ENCODE measurements at places on chromosomes 2 and 18. TPM values are rescaled to one million over a fixed set of nuclear protein-coding genes. Genes with fewer than 3 reads are reported as not detected.

LAMA3 gene
- 4.9 TPM for total RNA-seq

STARD6 gene
- total RNA-seq: not detected

RGPD4 gene
- 0.14 TPM for total RNA-seq

CYP26B1 gene
- total RNA-seq: 10.0 TPM

IL1RN gene
- 29.6 TPM for total RNA-seq

ARHGAP15 gene
- 177 TPM for total RNA-seq

FBXO11 gene
- 78.5 TPM for total RNA-seq

SMARCAL1 gene
- total RNA-seq: 31.7 TPM

SKOR2 gene
- total RNA-seq: not detected

CDCA7 gene
- 5.2 TPM for total RNA-seq

HOXD4 gene
- 7.1 TPM for total RNA-seq

CFAP65 gene
- total RNA-seq: 0.28 TPM

DNA sequence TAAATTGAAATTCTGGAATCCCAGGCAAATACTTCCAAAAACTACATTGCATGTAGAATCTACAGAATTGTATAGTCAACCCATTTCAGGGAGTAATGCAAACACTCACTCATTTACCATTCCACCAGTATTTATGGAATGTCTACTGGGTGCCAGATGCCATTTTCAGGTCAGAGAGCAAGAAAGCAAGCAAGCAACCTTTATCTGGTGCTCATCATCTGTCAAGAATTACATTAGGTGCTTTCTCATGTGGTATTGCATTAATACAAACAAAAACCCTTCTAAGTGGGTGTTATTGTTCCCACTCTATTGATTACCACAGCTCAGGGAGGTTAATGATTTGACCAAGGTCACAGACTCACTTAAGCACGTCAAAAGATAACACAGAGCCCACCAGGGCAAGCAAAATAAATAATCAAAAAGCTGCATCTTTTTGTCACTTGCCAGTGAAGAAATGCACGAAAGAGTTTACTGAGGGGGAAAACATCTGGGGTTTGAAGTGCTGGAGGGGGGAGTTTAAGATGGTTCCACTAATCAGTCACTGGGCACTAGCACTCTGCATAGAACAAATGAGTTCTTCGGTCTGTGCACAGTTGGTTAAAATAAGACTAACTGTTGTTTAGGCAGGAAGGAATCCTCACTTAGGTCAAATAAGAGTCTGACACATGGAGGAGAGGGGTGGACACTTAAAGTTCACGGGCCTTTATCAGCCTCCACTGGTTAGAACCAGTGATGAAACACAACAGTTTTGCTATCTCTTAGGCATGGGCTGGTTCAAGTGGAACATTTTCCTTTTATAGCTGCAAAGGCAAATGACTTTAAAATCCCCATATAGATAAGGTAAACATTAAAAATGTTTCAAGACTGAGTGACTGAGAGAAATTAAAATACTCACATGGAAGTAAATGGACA, 208.8 kb downstream of the CDH2 start:
- DNase-seq: no peak

- no peak for DNase-seq
Measured at GRCh38 chr2:11144738-11145079, 10.6 kb upstream of the SLC66A3 start.

DNA sequence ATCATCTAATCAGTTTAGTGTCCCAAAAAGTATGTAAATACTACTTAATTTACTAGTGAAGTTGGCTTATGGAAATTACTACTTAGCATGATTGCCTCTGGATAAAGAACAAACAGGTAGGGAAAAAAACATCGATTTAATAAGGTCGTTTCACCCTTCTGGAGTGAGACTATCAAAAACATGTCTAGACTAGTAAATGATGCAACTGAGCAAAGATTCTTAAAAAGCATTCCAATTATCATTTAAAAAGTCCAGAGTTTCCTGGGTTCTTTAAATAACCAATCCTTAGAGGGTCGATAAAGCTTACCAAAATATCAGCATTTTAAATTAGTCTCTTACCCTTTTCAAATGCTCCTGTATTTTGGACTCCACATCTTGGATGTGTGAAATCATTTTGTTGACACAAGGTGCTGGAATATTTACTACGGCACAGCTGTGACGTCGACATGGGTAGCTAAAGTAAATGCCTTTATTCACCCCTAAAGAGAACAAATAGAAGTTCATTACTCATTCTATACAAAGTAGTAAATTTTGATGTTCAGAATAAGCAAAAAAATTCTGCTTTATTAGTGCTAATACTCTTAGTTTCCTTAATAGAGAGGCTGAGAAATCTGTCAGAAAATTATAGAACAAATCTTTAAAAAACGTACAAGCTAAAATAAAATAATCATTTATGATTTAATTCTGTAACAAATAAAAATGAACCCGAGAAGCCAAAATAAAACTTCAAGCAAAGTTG, 70.6 kb downstream of the CCDC178 start:
- DNase-seq: no peak

- DNase-seq: peak; percentile 81
Measured at GRCh38 chr2:211157856-211158463, 601.6 kb downstream of the CPS1 start.

- DNase-seq: no peak
Measured at GRCh38 chr2:101874069-101874468, 117.7 kb upstream of the IL1R2 start.

- no peak for DNase-seq
Measured at GRCh38 chr2:228875152-228875900, 395.8 kb downstream of the PID1 start.

DNA sequence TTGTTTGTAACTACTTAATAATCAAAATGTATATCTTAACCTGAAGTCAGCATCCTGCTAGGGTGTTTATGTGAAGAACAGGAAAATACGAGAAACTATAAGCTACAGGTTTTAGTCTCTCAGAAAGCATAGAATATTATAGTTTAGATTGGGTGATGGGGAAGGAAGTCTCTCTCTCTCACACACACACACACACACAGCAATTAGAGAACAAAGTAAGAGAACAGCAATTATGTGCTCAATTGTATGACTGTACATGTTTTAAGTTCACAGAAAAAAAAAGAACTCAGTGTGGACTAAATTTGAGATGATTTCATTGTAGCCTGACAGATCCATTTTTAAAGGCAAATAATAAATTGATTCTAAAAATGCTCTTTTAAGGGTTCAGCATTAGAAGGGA, 94.3 kb upstream of the ZNF516 start:
- DNase-seq: no peak

DNA sequence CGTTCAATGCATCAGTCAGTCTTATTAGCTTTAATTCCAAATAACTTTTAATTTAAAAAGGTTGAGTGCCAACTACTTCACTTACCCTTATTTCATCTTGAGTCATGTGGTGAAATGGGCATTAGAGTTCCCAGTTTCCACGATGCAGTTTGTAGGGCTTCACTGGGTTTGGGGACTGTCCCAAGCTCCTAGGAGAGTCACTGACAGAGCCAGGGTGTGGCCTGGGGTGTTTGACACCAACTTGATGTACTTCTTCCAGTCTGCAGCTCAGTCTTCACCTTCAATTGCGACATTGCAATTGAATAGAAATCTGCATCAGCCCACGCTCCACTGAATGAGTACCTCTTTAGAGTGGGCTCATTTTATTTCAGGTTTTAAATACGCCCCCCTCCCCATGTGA, 165.3 kb downstream of the ARL4C start:
- no peak for DNase-seq

- no peak for DNase-seq
Measured at GRCh38 chr18:26307161-26307773, 81.0 kb downstream of the TAF4B start.

- no peak for DNase-seq
Measured at GRCh38 chr2:205405752-205406151, 276.5 kb upstream of the NRP2 start.

GRCh38 chr2:234932591-234933168, 19.1 kb upstream of the SH3BP4 start:
- DNase-seq: no peak

- no peak for DNase-seq
Measured at GRCh38 chr2:184646177-184646576, 47.8 kb downstream of the ZNF804A start.

DNA sequence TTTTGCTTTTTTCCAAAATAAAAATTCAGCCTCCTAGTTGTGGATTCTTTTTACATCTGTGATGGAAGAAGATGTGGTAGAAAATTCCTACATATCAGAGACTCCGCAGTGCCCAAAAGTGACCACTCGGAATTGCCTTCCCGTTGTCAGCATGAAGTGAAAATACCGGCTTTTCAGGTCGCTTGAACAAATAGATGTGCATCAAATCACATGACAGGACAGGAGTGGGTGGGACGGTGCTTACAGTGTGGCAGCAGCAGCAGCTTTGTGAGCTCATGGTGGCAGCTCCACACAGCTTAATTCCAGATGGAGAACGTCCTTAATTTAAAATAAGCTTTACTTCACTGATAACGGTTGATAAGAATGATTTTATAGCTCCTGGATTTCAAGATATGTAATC, 20.3 kb downstream of the SALL3 start:
- no peak for DNase-seq

DNA sequence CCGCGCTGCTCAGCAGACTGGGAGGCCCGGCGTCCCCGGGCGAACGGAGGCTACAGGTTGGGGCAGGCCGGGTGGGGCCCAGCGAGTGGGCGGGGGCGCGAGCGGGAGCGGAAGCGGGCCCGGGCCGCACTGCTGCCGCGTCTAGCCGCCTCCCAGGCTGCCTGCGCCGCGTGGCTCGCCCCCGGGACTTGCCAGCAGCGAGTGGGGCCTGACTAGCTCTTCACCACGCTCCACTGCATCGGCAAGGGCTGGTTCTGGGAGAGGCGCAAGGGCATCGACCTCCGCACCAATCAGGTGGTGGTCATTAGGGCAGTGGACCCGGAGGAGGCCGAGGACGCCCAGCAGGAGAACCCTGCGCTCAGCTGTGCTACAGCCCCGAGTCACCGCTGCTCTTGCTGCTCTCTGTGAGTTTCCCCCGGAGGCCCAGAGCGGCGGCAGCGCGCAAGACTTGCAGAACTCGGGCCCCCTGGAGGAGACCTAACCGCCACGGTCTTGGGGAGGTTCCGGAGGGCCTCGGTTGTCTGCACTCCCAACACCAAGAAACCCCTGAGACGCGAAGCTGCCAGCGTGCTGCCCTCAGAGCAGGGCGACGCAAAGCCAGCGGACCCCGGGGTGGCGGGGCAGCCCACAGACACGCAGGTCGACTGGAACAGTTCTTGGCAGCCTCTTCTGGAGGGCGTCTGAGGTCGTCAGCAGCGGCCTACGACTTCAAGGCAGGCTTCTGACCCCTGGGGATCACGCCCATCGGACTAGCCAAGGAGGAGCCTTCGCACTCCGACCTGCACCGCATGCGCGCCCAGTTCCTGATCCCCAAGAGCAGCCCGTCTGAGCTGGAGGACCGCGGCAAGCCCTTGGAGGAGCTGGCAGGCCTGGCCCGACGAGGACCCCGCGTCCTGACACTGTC, 27.2 kb upstream of the PTPN2 start:
- peak; percentile 90 for DNase-seq

GRCh38 chr2:197293252-197294007, 17.1 kb downstream of the ANKRD44 start:
- no peak for DNase-seq

- no peak for DNase-seq
Measured at GRCh38 chr2:95068256-95068655, 42.7 kb downstream of the MAL start.

GRCh38 chr18:11522992-11523391, 86.4 kb upstream of the SLC35G4 start:
- DNase-seq: no peak

DNA sequence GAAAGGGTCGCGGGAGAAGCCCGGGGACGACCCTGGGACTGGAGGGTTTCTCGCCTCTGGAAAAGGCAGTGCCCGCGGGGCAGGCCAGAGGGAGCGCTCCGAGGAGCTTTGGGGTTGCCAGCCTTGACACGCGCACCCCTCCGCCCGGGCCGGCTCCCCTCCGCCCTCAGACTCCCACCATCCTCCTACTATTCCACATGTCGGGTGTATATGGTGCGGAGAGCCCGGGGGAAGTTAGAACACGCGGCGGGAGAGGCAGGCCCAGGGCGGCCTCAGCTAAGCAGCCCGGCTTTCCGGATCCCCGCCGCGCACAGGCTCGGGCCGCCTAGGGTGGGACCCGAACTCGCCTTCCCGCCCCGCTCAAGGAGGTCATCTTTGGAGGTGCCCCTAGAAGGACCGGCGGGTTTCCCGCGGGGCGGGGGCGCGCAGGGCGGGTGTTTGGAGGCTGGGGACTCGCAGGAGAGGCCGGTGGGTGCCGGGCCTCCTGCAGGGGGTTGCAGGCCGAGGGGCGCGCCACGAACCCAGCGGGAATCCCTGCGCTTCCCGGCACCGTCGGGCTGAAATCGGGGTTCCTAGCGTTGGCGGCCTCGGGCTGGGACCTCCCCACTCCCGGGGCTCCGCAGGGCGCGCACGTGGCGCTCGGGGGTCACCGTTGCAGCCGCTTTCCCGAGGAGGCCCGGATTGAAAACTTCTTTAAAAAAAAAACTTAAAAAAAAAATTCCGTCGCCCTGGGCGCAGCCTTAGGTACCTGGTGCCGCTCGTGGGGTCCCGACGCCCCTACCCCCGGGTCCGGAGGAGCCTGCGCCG, 3.7 kb downstream of the NFATC1 start:
- DNase-seq: peak; percentile 91

GRCh38 chr18:35174745-35175144, 66.1 kb upstream of the ZNF397 start:
- no peak for DNase-seq
